ENCODE measurements at places on chromosomes 1 and 21. TPM values are rescaled to one million over a fixed set of nuclear protein-coding genes. Genes with fewer than 3 reads are reported as not detected.

IL6R gene
- total RNA-seq = 0.09 TPM

CD244 gene
- not detected for total RNA-seq

COL24A1 gene
- total RNA-seq = 0.20 TPM

ST6GALNAC3 gene
- total RNA-seq = 19.4 TPM

CFHR3 gene
- total RNA-seq = 0.86 TPM

NTNG1 gene
- total RNA-seq = 1.3 TPM

NBPF10 gene
- total RNA-seq = 2.1 TPM

SIK1 gene
- 1.7 TPM for total RNA-seq

EFHD2 gene
- 23.0 TPM for total RNA-seq

HEATR1 gene
- total RNA-seq = 65.3 TPM

PRELP gene
- total RNA-seq = 2.9 TPM

S100A7 gene
- total RNA-seq = not detected

OR1C1 gene
- total RNA-seq = not detected

LCE3C gene
- total RNA-seq = not detected

CFHR1 gene
- 0.56 TPM for total RNA-seq

PLEKHA6 gene
- total RNA-seq = 4.5 TPM

TOR1AIP1 gene
- 21.5 TPM for total RNA-seq

ZBTB37 gene
- 18.3 TPM for total RNA-seq

FCRL3 gene
- total RNA-seq = not detected

SLC45A1 gene
- 2.5 TPM for total RNA-seq

APOBEC4 gene
- total RNA-seq = not detected

PTGS2 gene
- not detected for total RNA-seq

TRIM17 gene
- total RNA-seq = 6.3 TPM
